SK-N-SH (cell line): ENCODE measurements at places on chromosomes 7 and 10. TPM values are rescaled to one million over a fixed set of nuclear protein-coding genes. Genes with fewer than 3 reads are reported as not detected.

DNA sequence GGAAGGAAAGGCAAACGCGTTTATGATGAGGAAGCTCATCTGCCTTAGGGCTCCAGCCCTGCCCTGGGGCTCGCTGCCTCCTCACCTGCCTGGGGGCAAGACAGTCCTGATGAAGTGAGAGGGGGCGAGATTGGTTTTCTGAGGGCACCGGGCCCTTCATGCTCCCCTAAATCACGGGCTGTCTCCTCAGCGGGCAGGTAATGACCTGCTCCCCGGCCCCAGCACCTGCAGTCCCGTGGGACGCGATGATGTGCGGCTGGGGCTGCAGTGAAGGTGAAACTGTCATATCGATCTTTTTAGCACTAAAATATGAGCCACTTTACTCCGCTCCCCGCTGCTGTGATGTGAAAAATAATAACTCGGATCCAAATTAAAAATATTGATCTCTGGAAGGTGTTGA, 120.2 kb downstream of the INPP5A start:
- DNase-seq: no peak

DNA sequence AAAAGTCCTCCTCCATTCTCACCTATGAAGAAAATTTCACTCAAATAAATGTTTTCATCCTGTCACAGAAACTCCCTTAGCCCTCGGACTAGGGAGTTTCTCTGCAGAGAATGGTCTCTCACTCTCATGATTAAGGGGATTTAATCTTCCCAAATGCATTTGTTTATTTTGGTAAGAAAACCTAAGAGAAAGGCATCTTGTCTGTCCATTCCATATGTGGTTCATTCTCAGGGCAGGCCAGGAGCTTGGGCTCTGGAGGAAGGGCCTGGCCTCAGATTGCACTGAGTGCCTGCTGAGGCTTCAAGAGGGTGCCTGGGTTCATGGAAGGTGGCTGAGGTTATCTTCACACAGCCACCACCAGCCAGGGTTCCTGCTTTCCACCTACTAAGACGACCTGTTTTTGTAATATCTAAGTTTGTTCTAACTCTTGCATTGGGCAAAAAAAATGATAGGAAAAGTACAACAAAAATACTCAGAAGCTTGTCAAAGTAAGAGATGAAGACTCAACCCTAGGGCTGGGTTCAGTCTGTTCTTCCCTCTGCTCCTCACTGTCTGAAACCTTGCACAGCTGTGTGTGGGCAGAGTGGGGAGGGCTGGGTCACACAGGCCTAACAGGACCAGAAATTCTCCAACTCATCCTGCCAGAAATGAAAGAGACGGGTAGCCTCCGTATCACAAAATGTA, 186.7 kb downstream of the CXCL12 start:
- no peak for DNase-seq

- no peak for DNase-seq
Observed at GRCh38 chr10:581776-582330, 107.6 kb downstream of the DIP2C start.

The ADO gene
- 6.9 and 8.2 TPM in 2 replicates for polyA plus RNA-seq

DNA sequence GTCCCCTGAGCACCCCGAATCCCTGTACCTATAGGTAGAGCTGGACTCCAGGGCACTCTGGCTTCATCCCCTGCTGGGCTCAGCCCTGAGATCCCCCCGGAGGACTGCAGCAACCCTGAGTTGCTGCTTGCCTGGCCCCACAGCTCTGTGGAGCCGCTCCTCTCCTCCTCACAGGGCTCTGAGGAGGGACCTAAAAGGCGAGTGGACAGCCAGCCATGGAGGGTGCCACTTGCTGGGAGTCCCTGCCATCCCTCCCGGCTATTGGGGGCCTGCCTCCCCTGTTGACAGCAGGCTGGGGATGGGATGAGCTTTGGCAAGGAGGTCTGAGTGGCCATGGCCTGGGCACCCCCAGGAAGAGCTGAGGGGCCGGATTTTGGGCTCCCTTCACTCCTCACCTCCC, 28.0 kb upstream of the RASGEF1A start:
- no peak for DNase-seq

DNA sequence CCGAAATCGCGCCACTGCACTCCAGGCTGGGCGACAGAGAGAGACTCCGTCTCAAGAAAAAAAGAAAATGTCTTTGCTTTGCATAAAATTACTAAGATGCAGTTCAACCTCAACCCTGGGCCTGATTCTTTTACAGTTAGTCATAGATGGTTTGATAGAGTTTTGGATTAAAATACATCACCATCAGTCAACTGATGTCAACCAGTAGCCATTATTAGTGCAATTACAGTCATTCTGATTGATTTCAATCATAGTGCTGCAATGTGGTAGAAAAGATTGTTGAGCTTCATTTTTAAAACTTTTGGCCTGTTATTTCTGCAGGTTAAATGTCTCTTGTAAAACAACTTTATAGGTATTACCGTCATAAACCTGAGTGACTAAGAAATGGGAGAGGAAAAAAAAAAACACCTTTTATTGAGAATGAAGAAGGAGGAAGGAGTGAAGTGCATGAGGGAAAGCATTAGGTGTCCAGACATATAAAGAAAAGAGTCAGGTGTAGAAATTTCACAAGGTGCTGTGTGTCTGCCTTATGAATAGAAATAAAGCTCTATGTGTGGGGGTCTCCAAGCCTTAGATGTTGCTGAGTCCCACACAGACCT, 150.6 kb downstream of the TRIL start:
- DNase-seq: no peak

The SLC16A9 gene
- 4.7 and 6.7 TPM in 2 replicates for polyA plus RNA-seq

GRCh38 chr7:21656796-21657195, 114.0 kb downstream of the DNAH11 start:
- no peak for DNase-seq

The IKZF5 gene
- polyA plus RNA-seq: 2.9 and 4.3 TPM in 2 replicates

The UNCX gene
- not detected in 2 replicates for polyA plus RNA-seq

DNA sequence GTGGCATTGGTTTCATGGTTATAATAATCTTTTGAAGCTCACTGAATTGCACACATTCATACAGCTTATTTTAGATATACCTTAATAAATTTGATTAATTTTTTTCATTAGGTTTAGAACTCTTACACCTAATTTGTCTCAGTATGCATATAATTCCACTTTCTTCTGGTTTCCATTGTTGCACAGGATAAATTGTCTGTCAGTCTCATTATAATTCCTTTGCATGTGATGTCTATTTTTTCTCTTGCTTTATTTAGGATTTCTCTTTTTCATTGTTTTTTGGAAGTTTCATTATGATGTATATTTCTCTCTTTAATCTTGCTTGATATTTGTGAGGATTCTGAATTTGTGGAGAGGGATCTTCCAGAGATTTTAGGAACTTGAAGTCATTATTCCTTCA, 84.7 kb downstream of the ARL5B start:
- DNase-seq: no peak

The TFEC gene
- polyA plus RNA-seq: 0.02 TPM in 1 of 2 replicates, not detected in the other

The ZNF804B gene
- polyA plus RNA-seq: not detected in 2 replicates

The OR6B1 gene
- polyA plus RNA-seq: not detected in 2 replicates

GRCh38 chr7:143308632-143309031, 7.3 kb upstream of the CLCN1 start:
- no peak for DNase-seq

DNA sequence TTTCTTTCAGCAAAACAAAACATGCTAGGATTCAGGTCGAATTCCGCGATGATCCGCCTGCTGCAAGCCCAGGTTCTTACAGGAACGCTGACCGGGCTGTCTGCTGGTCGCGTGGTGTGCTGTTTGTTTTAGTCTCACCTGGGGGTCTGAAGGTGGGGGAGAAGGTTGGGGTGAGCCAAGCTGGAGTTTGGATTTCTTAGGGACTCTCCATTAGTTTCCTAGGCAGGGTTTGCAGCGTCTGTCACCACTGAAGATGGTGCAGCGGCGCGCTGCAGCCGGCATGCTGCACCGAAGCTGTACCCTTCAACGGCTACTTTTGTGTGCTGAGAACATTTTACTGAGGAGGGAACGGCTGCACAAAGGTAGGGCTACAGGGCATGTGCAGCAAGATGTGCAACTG, 48.7 kb downstream of the GCC1 start:
- peak; percentile 30 for DNase-seq

The BEND7 gene
- polyA plus RNA-seq: 9.2 and 9.9 TPM in 2 replicates

DNA sequence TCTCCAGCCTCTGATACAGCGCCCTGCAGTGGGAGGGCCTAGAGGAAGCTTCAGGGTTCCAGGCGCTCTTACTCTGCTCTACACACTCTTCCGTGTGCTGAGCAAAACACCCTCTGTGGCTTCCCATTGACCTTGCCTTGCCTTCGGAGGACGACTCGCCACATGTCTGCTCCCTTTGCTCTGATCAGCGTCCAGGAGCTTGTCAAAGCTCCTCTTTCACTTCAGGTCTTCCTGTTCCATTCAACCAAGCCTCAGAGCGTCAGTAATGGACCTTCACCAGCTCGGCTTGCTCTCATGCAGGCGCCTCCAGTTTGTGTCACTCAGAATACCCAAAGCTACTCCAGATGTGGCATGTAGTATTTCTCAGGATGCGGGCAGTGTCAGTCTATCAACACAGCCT, 173.9 kb downstream of the ARID5B start:
- DNase-seq: no peak

DNA sequence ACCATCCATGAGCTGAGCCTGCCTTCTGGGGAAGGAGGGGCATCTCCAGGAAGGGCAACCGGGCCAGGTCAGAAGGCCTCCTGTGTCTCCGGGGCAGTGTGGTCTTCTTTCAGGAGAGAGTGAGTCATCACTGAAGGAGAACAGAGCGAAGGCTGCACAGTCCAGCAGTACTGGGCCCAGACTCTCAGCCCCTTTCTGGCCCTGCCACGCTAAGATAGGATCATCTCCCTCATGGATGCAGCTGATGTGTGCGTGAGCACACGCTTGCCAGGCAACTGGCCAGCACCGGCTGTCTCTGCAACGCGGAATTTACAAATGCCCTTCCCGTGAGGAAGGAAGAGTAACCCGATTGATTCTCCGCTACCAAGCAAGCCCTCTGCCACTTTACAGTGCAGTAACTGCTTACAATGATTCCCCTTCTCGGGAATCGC, 328.2 kb downstream of the TNS3 start:
- peak; percentile 77 for DNase-seq
